ENCODE measurements at places on chromosomes 12 and 14.

GRCh38 chr14:60734465-60735242 lies at the start of gene MNAT1:
MNAT1 (plus strand) TSS chr14:60734761; CDS start chr14:60734863, 102 bp downstream.
- DNase-seq: peak; percentile 57

GRCh38 chr12:131829356-131829747 lies 1.2 kb downstream of the MMP17 start:
- no peak for DNase-seq

- DNase-seq: no peak
These were observed 19.1 kb upstream of the RAD52 start for GRCh38 chr12:968545-968944.

- DNase-seq: no peak
These were observed 520.5 kb downstream of the GLT1D1 start for GRCh38 chr12:129373746-129374145.

- no peak for DNase-seq
These were observed 35.1 kb downstream of the WASHC3 start for GRCh38 chr12:102026728-102027127.

DNA sequence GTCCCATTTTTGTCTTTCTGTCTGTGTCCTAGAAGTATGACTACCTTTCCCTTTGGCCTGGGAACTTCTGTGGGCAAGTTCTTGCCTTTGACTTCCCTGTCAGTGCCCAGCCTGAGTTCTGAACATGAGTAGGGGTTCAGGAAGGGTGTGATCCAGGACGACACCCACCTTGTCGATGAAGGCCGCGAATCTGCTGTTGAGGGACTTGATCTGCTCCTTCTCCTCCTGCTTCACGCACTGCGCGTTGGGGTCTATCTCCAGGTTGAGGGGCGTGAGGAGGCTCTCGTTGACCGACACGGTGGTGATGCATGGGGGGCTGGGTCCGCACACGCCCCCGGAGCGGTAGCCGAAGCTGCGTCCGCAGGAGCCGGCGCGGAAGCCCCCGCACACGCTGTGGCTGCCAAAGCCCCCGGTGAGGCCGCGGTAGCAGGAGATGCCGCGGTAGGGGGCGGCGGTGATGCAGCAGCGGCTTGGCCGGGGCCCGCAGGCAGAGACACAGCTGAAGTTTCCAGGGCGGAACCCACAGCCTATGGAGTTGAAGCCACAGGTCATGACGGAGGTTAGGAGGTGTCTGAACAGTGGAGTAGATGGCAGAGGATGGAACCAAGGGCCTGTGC lies at the start of gene KRT83:
TSS of gene KRT83 (minus strand) at position 615 of the 617 bp plus-strand sequence. CDS start at position 552, 63 bp downstream.
- no peak for DNase-seq

- DNase-seq: no peak
These were observed 266.2 kb downstream of the C12orf75 start for GRCh38 chr12:105596731-105597130.

DNA sequence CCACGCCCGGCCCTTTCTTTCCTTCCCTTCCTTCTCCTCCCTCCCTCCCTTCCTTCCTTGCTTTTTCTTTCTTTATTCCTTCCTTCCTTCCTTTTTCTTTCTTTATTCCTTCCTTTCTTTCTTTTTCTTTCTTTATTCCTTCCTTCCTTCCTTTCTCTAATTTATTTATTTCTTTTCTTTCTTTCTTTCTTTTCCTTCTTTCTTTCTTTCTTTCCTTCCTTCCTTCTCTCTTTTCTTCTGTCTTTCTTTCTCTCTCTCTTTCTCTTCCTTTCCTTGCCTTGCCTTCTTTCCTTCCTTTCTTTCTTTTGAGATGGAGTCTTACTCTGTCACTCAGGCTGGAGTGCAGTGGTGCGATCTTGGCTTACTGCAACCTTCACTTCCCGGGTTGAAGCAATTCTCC lies 15.9 kb downstream of the CCDC177 start:
- DNase-seq: no peak

DNA sequence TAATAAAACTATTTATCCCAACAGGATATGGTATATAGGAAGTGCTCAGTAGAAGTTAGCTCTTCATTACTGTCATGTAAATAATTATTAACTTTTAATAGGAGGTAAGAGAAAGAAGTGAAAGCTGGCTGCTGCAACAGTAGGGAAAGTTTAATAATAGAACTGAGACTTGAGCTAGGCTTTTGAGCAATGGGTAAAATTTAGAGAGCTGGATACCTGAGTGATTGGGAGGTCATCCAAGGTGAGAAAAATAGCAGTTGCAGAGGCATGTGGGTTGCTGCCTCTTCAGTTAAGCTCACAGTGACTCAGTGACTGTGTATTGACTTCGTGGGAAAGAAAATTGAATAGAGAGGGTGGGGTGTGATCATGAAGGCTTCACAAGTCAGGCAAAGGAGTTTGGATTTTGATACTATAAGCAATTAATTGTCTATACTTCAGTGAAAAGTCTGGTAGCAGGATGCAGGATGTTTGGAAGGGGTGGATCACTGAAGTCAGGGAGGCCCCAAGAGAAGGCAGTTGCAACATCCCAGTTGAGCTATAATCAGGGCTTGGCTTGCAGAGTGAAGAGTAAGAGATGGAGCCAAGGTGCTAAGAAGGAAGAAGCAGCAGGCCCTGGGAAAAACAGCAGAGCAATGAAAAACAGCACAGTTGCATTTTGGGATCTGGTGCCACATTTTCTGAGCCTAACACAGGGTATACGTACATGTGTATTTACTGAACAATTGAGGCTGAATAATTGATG lies 172.0 kb upstream of the FRMD6 start:
- no peak for DNase-seq

GRCh38 chr14:59292921-59293534 lies 104.6 kb downstream of the DAAM1 start:
- DNase-seq: no peak

- DNase-seq: no peak
These were observed 54.4 kb upstream of the MED13L start for GRCh38 chr12:116331876-116332275.

DNA sequence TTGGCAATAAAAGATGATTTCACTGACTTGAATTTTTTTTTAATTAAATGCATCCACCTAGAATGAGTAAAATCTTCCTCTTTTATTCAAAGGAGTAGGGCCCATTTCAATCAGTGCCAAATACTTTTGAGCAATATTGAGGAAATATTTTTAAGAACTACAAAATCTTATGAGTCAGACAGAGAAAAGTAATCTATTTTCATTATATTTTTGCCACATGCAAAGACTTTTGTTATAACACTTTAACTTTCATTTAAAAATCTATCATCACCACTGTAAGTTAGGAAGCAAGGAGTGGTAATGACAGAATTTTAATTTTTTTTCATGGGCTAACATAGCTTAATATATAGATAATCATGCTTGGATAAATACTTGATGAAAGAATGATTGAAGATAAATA lies 345.2 kb upstream of the KITLG start:
- DNase-seq: no peak

- DNase-seq: no peak
These were observed 17.9 kb upstream of the TCL1B start for GRCh38 chr14:95668235-95668772.

- DNase-seq: no peak
These were observed 3.9 kb downstream of the MPHOSPH9 start for GRCh38 chr12:123229051-123229450.

DNA sequence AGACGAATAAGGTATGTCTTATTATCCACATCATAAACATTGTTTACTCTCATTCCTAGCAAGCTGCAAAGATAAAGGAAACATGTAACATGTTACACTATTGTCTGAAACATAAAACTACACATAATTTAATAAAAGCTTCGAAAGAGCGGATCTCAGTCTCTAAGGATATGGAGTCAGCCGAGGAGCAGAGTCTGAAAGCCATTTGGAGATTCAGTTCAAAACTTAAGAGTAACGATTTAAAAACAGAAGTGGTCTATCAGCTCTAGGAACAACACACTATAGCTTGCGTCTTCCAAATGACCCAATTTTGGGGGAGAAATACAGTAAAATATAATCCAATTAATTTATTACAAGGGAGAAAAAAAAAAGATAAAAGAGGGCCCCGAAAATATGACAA lies 775 bp downstream of the NEMF start:
- no peak for DNase-seq

DNA sequence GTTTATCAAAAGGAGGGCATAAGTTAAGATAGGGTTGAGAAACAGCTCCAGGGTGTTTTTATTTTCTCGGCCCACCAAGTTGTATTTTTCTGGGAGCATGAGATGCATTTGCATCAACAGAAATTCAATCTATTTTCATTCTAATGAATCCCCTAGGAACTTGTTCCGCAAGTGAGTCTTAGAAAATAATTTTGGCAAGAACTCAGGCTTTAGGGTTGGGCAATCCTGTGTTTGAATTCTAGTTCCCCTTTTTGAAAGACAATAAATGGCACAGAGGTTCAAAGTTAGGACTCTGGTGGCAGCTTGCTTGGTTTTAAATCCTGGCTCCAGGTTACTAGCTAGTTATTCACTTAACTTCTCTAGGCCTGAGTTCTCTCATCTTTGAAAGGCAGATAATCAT lies 23.7 kb downstream of the SLC5A8 start:
- DNase-seq: no peak

DNA sequence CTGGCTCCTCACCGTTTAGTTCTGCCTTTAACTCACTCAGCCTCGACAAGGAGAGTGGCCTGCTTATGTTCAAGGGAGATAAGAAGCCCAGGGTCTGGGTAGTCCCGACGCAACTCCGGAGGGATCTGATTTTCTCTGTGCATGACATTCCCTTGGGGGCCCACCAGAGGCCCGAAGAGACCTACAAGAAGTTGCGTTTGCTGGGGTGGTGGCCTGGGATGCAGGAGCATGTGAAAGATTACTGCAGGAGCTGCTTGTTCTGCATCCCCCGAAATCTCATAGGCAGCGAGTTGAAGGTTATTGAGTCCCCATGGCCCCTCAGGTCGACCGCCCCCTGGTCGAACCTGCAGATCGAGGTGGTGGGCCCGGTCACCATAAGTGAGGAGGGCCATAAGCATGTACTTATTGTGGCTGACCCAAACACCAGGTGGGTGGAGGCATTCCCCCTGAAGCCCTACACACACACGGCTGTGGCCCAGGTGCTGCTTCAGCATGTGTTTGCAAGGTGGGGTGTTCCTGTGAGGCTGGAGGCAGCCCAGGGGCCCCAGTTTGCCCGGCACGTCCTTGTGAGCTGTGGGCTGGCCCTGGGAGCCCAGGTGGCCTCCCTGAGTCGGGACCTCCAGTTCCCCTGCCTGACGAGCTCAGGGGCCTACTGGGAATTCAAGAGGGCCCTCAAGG lies 13.1 kb downstream of the CBLN3 start:
- DNase-seq: no peak

DNA sequence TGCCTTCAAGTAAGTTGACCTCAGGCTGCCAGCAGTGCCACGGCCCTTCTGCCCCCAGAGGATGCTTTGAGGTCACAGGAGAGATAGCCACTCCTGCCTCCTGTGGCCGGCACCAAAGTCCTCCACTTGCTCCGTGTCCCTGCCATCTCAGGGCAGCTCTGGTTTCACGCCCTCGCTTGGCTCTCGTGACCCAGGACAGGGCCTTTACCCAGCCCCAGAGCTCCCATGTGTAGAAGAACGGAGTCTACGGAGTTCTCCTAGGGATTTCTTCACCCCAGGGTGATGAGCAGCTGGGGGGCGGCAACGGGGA lies 178.1 kb downstream of the ADGRD1 start:
- no peak for DNase-seq

DNA sequence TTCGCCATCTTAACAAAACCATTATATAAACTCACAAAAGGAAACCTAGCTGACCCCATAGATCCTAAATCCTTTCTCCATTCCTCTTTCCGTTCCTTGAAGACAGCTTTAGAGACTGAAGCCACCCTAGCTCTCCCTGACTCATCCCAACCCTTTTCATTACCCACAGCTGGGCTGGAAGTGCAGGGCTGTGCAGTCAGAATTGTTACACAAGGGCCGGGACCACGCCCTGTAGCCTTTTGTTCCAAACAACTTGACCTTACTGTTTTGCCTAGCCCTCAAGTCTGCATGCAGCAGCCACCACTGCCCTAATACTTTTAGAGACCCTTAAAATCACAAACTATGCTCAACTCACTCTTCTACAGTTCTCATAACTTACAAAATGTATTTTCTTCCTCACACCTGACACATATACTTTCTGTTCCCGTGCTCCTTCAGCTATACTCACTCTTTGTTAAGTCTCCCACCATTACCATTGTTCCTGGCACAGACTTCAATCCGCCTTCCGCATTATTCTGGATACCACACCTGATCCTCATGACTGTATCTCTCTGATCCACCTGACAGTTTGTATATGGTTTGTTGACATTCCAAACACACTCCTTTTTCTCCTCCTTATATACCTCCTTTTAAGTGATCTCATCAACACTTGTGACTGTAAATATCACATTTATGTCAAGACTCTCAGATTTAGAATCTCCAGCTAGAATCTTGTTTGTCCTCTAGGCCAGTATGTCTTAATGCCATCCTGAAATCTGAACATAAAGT lies 208.7 kb downstream of the KITLG start:
- no peak for DNase-seq

GRCh38 chr12:108620236-108620879 lies 13.3 kb downstream of the SELPLG start:
- no peak for DNase-seq

- DNase-seq: no peak
These were observed 75.3 kb downstream of the PPFIA2 start for GRCh38 chr12:81683881-81684280.

DNA sequence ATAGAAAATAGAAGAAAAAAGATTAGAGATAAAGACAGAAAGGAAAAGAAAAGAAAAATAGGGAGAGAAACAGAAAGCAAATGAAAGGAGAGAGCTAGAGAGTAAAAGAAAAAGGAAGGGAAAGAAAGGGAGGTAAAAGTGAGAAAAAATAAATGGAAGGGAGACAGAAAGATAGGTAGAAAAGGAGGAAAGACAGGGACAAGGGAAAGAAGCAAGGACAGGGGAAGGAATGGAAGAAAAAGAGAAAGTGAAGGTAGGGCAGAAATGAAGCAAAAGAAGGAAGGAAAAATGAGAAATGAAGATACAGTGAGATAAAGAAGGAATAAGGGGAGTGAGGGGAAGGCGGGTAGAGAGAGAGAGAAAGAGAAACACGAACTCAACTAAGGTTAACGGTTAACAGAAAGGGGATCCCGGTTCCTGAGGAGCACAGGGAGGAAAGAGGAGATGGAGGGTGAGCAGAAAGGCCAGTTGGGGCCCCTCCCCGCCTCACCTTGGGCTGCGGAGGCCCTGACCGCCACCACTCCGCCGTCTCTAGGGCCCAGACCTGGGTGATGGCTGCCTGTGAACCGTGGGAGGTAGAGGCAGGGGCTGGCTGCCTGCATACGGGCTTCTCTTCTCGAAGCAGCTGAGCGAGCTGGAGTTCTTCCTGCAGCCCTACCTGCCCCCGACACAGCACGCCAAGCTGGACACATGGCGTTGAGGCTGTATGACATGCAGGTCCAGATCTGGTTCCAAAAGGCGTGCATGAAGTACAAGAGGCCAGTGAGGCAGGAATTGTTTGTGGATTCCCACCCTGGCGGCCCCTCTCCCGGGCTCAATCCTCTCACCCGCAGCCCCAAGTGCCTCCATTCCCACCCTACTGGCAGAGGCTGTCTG lies 59.5 kb downstream of the SMUG1 start:
- no peak for DNase-seq

Data from progenitor cell of endocrine pancreas (in vitro differentiated cells).